Activated effector memory CD4-positive, alpha-beta T cell treated with anti-CD3 and anti-CD28 coated beads, Interleukin-2, amount 50 U/mL, for 16 hours (primary cell): ENCODE measurements at places on chromosomes 3 and 15.

DNA sequence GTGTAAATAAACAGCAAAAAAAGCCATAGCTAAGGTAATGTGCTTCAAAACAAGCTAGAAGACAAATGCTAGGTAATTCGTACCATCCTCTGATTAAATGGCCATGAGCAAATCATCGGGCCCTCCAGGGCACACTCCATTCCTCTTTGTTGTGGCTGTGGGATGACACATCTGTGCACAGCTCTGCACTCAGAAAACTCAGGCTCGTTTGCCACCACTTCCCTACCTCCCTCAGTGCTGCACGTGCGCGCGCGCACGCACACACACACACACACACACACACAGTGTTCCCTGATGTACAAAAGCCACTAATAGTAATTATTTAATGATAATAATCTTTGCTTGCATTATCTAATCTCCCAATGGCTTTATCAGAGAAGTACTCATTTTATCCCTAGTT, 336.6 kb downstream of the FEZF2 start:
- no peak for DNase-seq

GRCh38 chr15:45586601-45587094, 531 bp upstream of the BLOC1S6 start:
- no peak for DNase-seq

GRCh38 chr3:97882975-97883598, 61.3 kb downstream of the CRYBG3 start:
- DNase-seq: no peak

GRCh38 chr3:52119099-52119498, 35.1 kb downstream of the POC1A start:
- DNase-seq: no peak

DNA sequence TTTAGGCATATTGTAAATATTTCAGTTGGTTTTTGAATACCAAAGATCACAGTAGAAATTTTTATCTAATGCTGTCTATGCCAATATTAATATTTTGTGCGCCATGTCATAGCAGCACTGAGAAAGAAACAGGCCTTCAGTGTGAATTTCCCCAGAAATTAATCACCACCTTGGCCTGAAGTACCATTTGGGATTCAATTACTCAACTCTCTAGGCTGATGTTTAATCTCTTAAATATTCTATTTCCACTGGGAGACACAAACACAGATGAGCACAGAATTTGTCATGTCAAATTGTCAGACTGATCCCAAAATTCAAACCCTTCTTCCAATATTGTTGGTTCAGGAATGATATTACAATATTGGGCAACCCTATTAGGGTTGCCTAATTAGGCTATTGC, 509.3 kb downstream of the ROBO1 start:
- no peak for DNase-seq

DNA sequence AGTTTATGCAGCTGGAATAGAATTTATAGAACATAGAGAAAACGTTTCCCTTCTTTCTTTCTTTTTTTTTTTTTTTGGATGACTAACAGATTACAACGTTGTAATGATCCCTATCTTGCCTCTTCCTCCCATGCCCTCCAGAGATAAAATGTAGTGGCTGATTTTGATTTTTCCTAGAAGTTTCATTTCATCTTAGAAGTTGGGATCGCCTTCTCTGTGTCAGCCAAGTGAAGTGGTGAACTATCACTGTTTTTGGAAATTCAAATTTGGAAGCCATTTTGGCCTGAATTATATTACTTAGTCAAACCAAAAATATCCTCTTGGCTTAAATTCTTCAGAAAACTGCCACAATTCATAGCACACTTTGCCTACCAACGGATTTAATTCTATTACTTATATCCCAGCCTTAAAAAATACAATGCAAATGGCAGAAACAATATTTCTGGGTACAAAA, 1025.5 kb upstream of the NR2F2 start:
- no peak for DNase-seq

DNA sequence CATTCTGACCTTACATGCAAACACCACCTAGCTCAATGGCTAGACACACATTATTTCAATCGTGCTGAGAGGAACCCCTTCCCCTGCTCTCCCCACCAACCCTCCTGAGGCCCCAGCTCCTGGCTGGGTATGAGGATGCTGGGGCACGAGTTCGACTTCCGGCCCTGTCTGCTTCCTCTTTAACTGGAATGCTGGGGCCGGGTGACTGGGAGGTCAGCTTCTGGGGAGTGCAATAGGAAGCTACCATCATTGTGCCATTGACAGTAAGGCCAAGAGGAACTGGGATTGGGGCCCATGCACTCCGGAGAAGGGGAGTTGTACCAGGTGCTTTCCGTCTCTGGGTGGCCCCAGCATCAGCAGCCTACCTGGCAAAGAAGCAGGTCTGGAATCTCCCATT, 15.6 kb upstream of the TLE3 start:
- no peak for DNase-seq

DNA sequence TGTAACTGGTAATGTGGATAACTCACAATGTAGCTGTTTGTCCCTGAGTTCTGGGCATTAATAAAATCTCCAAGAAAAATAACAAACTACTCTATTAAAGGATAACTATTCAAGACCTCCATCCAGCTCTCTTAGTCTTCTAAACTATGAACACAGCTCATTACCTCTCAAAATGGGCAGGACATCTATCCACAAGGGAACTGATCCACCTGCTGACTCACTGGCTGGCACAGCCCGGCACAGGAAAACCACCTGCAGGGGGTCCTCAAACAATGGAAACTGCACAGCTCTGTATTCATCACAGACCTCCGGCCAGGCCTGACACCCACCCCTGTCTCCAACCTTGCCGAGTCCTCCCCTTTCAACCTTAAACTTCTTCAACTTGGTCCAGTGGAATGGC, 255.4 kb downstream of the TJP1 start:
- no peak for DNase-seq

GRCh38 chr15:36208868-36209582, 370.4 kb upstream of the CDIN1 start:
- no peak for DNase-seq

- no peak for DNase-seq
These were observed 144.2 kb upstream of the SOX2 start for GRCh38 chr3:181567311-181568075.

GRCh38 chr15:68330901-68331300, 53.4 kb downstream of the FEM1B start:
- DNase-seq: no peak

DNA sequence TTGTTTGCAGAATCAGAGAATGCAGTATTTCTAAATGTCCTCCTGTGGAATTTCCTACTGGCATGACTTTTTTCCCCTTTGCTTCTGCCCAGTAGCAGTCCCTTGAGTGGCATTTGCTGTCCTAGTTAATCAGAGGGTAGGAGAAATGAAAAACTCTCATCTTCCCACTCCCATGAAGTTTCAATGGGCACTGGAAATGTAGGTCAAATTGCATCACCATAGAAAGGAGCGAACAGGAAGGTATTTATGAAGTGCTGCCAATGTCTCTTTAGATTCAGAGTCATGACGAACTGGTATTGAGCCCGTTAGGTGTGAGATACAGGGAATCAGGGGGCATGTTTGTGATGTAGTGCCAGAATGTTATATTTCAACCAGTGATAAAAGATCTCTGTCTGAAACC, 23.2 kb downstream of the ATXN7 start:
- no peak for DNase-seq

- no peak for DNase-seq
These were observed 48.9 kb downstream of the LRRFIP2 start for GRCh38 chr3:37125195-37126073.

DNA sequence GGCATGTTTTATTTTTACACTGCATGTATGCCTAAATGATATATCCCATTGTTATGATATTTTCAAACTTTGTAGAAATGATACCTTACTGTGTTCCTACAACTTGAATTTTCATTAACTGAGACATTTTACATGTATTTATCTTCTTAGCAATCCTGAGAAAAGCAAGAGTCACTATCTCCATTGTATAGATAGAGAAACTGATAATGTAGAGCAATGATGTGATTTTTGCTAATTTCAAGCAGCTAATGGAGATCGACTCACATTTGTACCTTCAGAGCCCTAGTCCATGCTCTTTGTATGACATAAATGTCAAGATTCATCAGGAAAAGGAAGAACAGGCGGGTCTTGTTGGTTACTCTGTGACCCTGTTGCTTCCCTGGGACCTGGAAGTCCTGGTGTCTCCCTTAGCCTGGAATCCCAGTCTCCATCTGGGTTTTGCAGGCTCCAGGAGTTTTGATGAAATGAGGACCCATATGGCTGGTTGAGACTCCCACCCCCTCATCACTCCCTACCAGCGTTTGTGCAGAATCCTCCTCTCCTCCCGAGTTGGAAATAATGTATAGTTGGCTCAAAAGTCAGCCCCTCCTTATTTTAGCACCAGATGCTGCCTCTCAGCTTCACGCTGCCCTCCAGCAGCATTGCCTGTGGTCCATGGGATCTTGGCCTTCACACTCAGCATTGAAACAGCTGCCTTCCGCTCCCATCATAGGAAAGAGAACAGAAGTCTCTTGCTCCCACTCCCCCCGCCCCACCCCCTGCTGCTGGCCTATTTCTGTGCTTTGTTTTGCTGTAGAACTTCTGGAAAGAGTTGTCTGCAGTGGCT, 67.1 kb downstream of the APBA2 start:
- no peak for DNase-seq

GRCh38 chr3:150743508-150743907, 19.5 kb downstream of the SIAH2 start:
- DNase-seq: no peak

GRCh38 chr3:131231710-131232389, 149.7 kb upstream of the NUDT16 start:
- no peak for DNase-seq

DNA sequence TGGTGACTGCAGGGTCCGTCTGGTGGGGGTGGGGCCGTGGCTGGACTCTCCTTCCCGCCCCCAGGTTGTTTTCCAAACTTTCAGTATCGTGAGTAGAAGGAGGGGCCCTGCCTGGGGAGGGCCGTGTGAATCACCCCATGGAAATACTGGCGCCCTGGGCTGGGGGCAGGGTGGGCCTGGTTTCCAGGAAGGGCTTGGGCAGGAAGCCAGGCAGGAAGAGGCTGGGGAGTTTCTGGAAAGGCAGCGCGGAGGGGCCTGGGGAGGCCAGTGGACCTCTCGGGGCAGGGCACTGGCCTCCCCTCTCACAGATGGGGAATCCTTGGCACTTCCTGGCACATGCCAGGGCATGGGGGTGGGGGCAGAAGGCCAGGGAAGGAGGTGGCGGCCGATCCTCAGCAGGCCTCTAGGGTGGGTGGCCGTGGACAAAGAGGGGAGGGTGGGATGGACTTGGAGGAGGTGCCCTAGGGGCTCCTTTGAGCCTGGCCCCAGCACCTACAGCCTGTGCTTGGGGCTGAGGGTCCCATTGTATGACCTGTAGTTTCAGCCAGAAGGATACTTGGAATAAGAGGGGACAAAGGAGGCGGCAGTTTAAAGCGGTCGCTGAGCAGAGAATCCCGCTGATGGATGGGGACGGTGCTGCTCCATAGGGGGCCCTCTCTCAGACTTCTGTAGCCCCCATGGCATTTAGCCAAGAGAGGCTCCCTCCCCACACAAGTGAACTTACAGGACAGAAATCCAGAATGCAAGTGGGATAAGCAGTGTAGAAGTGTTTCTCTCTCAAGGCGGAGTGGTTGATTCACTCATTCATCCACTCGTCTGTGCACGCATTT, 56.5 kb upstream of the GATA2 start:
- DNase-seq: no peak

DNA sequence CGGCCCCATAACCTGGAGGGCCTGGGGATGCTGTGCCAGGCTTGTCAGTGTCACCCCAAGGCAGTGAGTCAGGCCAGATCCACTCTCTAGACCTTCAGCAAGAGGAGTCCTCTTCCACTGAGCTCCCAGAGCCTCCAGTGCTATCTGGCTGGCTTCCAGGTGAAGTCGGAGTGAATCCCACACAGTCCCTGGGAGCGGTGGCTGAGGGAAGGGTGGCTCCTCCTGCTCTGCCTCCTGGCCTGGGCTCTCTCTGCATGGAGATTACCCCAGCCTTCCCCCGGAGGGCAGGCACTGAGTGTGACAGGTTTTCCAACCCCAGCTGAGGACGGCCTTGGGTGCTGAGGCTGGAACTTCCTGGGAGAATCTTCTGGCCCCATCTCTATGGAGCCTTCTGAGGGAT, 82.7 kb downstream of the EPHB1 start:
- no peak for DNase-seq

- DNase-seq: no peak
These were observed 49.0 kb upstream of the EPHB3 start for GRCh38 chr3:184512621-184513020.

DNA sequence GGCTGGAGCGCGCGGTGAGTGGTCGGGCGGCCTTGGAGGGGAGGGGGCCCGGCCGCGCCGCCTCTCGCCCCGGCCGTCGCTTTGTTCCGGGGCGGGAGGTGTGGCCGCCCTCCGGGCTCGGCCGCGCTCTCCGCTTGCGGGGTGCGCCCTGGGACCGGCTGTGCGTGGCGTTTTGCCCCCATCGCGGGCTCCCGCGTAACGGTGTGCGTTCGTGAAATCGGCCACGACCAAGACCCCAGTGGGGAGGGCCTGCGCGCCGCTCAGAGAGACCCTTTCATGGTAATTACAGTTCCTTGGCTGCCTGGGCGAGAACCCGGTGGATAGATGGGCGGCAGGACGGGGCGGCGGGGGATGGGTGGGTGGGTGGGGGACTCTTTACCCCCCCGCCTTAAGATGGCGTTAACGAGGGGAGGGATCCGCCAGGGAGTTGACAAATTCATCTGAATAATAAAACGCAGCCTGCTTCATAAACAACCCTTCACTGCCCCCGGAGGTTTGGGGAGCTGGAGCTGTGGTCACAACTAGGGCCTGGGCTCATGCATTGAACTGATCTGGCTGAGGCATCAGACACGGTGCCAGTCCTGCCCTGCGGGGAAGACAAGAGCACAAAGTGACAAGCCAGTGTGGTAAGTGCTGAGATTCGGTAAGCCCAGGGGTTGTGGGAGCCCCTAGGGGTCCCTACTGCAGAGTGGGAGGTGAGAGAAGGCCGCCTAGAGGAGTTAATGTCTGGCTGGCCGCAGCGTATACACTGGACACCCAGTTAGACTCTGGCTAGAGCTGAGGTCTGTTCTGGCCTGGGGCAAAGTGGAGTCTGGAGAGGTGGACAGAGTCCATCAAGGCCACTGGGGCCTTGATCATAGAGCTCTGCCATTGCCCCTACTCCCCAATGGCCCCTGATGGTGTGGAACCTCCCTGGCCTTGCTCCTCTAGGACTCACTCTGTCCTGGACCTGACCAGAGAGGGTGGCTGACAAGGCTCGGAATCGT, 668 bp downstream of the MRAS start:
- DNase-seq: peak; percentile 36

DNA sequence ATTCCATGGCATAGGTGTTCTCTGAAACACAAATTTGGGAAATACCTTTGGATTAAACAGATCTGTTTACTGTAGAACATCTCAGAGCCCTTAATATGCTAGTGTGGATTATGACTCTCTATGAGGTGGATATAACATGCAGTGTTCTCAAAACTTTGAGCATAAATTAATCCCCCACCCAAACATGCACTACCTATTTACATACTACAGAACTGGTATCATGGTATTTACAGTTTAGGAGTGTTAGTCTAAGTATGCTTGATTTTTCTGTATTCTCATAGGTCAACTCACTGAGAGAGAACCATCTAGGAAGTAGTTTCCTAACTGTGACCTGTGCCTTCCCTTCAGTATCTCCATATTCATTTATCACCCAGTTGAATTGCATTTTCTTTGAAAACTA, 30.9 kb upstream of the ZNF609 start:
- no peak for DNase-seq
